T-helper 17 cell (primary cell): ENCODE measurements at places on chromosomes 5 and 9. TPM values are rescaled to one million over a fixed set of nuclear protein-coding genes. Genes with fewer than 3 reads are reported as not detected.

DNA sequence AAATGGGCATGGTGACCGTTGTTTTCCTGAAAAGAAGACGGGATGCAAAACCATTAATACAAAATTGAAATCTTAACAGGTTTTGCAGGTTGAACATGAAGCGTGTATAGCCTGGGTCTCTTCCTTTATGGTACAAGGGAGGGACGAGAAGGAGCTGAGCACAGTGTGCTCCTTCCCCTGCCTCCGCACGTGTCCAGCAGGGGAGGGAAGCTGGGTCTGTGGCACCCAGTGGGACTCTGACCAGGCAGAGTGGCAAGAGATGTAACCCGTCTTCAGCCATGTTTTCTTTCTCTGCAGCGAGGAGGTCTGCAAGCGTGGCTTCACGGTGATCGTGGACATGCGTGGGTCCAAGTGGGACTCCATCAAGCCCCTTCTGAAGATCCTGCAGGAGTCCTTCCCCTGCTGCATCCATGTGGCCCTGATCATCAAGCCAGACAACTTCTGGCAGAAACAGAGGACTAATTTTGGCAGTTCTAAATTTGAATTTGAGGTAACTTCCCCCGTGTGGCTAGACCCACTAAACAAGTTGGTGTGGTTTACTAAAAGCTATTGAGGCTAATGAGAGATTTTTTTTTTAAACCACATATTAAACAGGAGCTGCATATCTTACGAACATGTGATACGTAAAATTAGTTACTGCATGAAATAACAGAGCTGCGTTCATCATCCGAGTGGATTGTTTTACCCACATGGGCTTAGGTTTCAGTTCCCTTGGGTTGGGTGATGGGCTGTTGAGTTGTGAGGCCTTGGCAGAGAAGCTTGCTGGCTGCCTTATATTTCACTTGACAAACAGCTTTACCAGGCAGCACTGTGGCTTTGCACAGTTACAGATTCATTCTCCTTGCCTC, 143.7 kb downstream of the TRIO start:
- DNase-seq: no peak

DNA sequence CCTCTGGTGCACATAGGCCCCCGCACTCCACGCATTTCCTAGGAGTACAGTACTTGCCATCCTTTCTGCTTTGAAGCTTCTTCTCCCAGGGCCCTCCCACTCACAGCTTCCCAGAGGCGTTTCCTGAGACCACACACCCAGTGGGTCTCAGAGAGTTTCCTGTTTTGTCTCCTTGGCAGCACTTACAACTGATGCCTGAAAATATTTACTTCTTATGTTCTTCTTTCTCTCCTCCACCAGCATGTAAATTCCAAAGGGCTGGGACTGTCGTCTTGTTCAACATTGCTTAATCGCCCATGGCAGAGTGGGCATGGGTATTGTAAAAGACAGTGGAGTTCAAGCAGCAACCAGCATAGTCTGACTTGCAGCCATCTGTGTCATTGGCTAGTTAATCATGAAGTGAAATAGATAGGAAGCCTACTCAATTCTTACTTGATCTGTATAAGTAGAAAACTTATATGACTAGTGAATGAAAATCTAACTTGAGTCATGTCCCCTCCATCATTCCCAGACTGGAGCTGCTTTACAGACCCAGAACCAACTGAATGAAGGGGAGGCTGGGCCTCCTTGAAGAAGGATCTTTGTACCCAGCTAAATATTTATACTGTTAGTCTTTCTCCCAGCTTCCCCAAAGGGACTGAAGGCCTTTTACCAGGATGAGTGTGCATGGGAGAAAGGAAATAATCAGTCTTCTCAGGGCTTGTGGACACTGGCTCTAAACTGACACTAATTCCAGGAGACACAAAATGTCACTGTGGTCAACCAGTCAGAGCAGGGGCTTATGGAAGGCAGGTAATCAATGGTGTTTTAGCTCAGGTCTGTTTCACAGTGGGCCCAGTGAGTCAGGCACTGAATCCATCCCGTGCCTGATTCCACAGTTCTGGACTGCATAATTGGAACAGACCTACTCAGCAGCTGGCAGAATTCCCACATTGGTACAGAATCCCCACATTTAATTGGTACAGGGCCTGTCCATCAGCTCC, 116.4 kb downstream of the SV2C start:
- DNase-seq: no peak

- no peak for DNase-seq
Measured at GRCh38 chr9:116155698-116156039, 2.1 kb downstream of the PAPPA start.

DNA sequence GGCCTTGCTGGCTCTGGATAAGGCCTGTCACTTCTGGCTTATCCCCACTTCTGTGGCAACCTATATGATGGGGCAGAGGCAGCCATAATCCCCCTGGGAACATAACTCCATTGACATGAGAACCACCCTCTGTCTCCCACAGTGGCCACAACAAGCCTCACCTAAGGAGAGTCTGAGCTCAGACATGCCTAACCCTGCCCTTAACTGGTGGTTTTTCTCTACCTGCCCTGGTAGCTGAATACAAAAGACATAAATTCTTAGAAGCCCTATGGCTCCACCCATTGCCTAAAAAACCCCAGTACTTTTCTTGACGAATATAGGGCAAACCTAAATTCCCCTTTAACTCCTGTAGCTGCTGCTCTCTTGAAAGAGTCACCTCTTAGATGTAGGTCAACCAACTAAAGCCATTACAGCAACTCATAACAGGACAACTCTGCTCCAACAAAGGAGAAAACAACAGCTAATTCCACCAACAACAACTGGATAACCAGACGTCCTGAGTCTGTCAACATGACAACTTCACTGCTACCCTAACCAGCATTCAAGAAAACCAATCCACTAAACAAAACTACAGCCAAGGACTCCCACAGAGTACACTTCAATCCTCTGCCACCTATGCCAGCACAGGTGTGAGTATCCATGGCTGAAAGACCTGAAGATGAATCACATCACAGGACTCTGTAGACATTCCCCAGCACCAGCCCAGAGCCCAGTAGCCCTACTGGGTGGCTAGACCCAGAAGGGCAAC, 427.7 kb downstream of the PRELID2 start:
- DNase-seq: no peak

DNA sequence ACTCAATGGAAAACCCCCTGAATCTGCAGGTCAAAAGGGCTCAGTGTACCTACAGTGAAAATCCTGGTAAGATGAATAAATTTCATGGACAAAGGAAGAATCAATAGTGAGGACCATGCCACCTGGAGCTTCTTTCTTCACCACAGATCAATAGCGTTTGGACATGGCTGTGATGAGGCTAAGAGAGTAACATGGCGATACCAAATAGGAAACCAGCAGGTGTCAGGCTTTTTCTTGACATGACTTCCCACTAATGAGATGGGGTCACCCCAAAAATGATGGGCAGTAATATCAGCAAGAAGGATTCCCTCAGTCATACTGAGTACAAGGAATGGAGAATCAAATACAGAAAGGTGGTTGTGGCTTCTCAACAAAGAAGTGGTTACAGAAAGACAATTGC, 208.5 kb upstream of the PLPPR1 start:
- no peak for DNase-seq

GRCh38 chr5:87751824-87752223, 339.1 kb upstream of the CCNH start:
- DNase-seq: no peak

DNA sequence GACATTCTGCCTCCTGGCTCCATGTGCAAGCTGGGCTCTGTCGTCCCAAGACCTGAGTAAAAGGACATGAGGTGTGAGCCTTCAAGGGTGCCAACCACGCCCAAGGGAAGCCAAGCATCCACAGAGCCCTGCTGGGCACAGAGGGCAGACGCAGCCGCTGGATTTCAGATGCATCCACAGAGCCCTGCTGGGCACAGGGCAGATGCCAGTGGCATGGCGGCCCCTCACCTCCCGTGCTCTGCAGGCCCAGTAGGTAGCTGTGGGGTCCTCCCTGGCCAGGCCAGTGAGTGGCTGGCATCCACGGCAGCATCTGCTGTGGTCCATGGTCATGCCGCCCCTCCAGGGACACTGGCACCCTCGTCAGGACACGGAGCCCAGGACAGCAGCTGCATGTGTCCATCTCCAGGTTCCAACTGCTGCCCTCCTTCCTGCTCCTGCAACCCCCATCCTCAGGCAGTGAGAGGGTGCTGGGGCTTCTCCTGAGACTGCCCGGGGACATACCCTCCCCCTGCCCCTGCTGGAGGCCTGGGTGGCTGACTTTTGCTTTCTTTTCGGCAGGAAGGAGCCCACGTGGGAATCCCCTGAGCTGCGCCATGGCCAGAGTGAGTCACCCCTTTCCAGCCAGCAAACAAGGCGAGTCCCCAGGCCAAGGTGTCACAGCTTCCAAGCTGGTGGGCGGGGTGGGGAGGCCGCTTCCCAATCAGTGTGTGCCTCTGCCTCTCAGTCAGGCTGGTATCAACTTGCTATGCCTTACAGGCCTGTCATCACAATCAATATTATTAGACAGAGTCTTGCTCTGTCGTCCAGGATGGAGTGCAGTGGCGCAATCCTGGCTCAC, 4.0 kb upstream of the TRAF2 start:
- peak; percentile 84 for DNase-seq

- no peak for DNase-seq
Measured at GRCh38 chr5:122701640-122702523, 73.0 kb upstream of the SNX2 start.

GRCh38 chr9:21903380-21903965, 90.7 kb downstream of the CDKN2A start:
- no peak for DNase-seq

- DNase-seq: no peak
Measured at GRCh38 chr9:92026206-92027002, 76.4 kb upstream of the ROR2 start.

DNA sequence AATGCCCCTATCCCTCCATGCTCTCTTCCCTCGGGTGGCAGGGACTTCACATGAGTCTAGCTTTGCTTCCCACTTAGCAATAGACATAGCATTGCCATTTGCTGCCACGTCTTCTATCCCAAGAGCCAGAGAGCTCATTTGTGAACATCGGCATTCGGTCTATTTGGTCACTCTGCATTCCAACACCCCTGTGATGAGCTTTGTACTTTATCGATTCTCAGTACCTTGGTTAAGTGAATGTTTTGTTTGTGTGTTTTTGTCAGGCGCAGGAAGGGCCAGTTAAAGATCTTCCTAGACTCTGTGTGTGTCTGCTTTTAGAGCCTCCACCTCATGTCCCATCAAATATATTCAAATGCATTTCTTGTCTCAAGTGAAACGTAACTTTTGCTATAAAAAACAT, 141.7 kb downstream of the TARS1 start:
- DNase-seq: no peak

DNA sequence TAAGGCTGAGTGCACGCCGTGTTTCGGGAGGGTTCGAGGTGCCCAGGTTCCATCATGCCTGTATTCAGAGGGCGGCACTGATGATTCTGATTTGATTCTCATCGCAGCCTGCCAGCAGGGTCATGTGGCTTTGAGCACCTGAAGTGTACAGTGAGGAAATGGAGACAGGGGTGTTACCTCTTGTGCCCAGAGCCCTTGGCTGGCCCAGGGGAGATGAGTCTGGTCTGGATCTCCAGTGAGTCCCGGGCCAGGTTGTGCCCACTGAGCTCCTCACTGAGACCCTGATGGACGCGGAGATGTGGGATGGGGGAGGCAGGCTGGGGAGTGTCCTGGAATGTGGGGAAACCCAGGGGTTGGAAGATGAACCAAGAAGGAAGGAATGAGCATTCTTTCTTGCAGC, 54.7 kb downstream of the GADD45G start:
- DNase-seq: no peak

- DNase-seq: no peak
Measured at GRCh38 chr5:61327760-61328753, 4.0 kb upstream of the ZSWIM6 start.

GRCh38 chr5:158805195-158805594, 294.5 kb downstream of the EBF1 start:
- DNase-seq: no peak

DNA sequence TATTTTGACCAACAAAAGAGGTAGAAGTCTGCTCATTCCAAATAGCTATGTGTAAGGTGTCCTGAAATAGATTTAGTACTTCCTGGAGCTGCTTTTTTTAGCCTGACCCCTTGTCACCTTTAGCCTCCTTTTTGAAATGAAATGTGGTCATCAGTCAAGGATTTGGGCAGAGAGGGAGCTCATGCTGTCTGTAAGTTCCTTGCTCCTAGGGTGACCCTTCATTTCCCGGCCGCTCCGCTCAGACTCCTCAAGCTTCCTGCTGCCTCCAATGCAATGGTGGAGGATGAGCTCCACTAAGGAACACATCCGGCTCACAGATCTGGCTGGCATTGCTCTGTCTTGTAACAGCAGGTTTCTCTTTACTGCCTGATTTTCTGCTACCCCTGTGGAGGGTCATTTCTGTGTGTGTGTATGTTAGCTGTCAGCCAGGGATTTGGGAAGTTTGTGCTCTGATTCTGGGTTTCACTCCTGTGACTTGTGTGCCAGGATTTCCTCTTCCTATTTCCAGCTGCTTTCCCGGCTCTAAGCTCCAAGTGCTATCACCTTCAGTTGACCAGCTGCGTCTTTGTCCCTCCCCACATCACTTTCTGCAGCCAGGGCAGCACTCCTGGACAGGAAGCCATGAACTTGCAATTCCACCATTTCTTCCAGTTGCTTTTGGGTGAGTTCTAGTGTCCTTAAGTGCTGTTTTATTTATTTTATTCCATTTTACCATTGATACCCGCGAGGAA, 265.9 kb downstream of the ICE1 start:
- no peak for DNase-seq

GRCh38 chr9:111728143-111728542, 66.6 kb downstream of the SHOC1 start:
- no peak for DNase-seq

GRCh38 chr5:64653766-64654560, 36.3 kb upstream of the SHISAL2B start:
- DNase-seq: no peak

GRCh38 chr9:123718188-123718587, 211.7 kb downstream of the DENND1A start:
- DNase-seq: no peak

- no peak for DNase-seq
Measured at GRCh38 chr9:73079326-73079725, 72.3 kb upstream of the ANXA1 start.

DNA sequence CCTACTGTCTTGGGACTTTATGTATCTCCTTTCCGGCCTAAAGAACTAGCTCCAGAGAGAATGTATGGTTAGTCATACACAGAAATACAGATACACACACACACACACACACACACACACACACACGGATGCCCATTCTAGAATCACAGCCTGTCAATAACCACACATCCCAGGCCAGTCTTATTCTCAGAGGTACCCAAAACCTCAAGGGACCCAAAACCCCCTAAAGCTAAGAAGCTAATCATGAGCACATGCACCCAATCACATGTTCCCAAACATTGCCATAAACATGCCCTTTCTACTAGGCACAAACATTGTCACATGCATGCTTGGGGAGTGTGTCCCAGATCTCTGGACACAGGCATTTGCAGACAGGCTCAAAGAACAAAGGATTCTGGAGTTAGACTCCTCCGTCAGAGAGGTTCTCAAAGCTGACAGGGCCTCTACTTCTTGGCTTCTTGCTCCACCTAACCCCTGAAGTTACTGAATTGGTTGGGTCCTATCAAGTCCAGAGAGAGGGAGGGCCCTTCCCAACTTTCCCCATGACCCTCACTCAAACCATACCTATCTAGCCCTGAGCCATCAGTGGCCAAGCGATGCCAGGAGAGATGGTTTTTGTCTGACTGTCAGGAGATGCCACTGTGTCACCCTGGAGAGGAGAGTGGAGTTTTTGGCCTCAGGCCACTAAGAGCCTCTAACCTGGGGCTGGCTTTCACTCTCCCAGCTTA, 78.7 kb downstream of the NRG2 start:
- no peak for DNase-seq

CATSPER3 gene
- 0.50 TPM for total RNA-seq

PCDHB16 gene
- not detected for total RNA-seq

DEPDC1B gene
- total RNA-seq: 1.4 TPM

FBXO10 gene
- total RNA-seq: 2.6 TPM

HTR4 gene
- not detected for total RNA-seq

NSG2 gene
- not detected for total RNA-seq

FBP2 gene
- not detected for total RNA-seq

FGF1 gene
- not detected for total RNA-seq
